Kidney epithelial cell (primary cell): ENCODE measurements at places on chromosomes 12 and 14.

GRCh38 chr14:76863724-76864407 lies 37.7 kb downstream of the LRRC74A start:
- no peak for DNase-seq

DNA sequence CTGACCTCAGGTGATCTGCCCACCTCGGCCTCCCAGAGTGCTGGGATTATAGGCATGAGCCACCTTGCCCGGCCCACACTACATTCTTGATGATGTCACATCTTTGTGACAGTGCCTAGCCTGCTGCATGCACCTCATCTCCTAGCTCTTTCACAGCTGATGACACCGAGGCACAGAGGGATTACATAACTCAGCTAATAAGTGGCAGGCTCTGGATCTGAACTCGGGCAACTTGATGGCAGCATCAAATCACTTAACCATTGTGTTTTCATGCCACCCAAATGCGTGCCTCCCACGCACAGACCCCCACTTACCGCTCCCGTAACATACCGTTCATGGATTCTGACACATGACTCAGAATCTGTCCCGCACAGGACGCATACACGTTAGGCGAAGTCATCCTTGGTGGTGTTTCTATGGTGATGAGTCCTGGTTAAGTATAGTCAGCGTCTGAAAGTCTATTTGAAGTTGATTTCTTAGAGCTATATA lies 7.4 kb downstream of the TMEM120B start:
- peak; percentile 90 for DNase-seq

- no peak for DNase-seq
These were observed 27.0 kb downstream of the CCDC85C start for GRCh38 chr14:99576761-99577705.

GRCh38 chr12:26734510-26735248 lies 98.3 kb downstream of the ITPR2 start:
- DNase-seq = no peak

DNA sequence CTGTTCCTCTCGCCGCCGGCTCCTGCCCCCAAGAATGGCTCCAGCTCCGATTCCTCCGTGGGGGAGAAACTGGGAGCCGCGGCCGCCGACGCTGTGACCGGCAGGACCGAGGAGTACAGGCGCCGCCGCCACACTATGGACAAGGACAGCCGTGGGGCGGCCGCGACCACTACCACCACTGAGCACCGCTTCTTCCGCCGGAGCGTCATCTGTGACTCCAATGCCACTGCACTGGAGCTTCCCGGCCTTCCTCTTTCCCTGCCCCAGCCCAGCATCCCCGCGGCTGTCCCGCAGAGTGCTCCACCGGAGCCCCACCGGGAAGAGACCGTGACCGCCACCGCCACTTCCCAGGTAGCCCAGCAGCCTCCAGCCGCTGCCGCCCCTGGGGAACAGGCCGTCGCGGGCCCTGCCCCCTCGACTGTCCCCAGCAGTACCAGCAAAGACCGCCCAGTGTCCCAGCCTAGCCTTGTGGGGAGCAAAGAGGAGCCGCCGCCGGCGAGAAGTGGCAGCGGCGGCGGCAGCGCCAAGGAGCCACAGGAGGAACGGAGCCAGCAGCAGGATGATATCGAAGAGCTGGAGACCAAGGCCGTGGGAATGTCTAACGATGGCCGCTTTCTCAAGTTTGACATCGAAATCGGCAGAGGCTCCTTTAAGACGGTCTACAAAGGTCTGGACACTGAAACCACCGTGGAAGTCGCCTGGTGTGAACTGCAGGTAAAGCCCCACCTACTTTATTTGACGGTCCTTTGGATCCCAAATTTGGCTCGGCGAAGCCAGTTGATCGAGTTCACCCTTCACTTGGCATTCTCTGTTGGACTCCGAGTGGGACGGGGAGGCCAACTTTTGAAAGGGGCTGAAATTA lies 1.5 kb downstream of the WNK1 start:
- no peak for DNase-seq

- peak; percentile 94 for DNase-seq
These were observed 29.7 kb upstream of the NR2C1 start for GRCh38 chr12:95102916-95103671.

DNA sequence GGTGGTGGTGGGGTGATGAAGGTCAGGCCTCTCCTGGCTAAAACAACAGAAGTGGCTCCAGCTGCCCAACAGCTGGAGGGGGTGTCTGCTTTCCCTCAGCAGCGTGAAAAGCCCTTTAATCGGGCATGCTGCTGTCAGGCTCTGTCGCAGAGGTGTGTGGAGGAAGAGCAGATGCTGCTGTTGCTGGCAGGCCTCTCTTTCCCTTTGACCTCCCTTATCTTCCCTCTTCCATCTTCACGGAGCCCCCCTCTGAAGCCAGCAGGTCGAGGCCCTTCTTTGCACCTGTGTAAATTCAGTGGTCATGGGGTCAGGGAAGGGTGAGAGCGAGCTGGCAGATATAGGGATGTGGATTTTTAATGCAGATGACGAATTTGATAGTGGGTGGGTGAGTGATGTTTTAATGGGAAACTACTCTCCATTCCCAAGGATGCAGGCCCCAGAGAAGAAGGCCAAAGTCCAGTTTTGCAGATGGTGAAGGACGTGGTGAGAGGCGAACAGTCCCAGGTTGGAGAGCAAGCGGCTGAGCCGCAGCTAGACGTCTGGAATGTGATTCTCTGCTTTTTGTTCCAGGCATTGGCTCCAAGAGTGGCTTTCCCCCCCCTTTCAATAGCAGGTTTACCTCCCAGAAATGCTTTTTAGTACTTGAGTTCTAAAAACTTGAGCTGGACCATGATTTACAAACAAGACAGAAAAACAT lies 64.0 kb downstream of the SMOC1 start:
- no peak for DNase-seq

DNA sequence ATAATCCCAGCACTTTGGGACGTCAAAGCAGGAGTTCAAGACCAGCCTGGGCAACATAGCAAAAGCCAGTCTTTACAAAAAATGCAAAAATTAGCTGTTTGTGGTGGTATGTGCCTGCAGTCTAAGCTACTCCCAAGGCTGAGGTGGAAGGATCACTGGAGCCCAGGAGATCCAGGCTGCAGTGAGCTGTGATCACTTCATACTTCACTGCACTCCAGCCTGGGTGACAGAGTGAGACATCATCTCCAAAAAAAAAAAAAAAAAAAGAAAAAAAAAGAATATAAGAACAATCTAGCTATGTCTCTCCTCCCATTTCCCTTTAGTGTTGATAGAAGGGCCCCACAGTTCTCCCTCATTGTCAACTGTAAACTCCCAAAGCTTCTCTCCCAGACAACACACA lies 3.5 kb upstream of the BCAT1 start:
- DNase-seq = no peak

DNA sequence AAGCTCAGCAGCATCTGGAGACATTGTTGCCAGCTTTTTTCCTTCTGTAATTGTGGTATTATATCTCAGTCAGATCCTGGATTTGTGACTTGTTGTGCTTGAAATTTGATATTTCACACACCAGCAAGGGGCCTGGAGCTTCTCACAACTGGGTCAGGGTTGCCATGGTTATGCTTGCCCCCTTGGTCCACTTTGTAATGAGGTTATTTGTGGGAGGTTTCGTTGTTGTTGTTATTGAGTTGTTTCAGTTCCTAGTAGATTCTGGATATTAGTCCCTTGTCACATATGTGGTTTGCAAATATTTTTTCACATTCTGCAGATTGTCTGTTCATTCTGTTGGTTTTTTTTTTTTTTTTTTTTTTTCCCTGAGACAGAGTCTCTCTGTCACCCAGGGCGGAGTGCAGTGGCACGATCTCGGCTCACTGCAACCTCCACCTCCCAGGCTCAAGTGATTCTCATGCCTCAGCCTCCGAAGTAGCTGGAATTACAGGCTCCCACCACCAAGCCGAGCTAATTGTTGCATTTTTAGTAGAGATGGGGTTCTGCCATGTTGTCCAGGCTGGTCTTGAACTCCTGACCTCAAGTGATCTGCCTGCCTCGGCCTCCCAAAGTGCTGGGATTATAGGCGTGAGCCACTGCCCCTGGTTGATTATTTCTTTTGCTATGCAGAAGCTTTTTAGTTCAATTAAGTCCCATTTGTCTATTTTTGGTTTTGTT lies 80.6 kb upstream of the ETV6 start:
- DNase-seq = no peak

- no peak for DNase-seq
These were observed 21.0 kb upstream of the MAP1LC3B2 start for GRCh38 chr12:116538076-116538591.

DNA sequence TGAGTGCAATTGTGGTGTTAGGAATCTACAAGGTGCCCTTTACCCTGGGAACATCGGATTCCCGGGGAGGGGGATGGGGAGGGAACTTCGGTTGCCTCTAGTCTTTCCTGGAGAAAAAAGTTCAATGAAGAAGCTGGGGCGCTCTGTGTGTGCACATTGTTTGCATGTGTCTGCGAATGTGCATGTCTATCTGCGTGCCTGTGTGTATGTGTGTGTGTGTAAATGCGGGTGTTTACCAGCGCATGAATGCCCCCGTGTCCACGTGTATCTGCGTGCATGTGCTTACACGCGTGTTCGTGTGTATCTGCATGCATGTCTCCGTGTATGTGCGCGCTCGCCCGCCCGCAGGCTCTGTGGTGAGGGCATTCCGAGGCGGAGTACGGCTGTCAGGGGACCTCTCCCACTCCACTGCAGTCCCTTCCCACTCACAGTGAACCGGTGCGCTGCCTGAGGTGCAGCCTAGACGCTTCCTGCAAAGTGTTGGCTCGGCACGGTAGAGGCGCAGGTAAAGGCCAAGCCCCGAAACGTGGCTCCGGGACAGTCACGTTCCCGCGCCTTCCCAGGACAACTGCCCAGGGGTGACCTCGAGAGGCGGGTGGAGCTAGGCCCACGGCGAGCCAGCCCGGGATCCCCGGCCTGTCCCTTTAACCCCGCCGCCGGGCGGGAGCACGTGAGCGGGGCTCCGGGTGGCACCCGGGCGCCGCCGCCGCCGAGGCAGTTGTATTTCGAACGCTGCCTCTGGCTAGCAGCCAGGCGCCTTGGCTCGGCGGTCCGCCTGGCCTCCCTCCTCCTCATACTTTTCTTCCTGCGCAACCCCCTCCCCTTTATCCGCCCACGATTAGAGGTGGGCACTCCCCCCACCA lies 539 bp upstream of the HMGA2 start:
- no peak for DNase-seq

GRCh38 chr12:80979251-80979650 lies 41.5 kb upstream of the LIN7A start:
- no peak for DNase-seq

DNA sequence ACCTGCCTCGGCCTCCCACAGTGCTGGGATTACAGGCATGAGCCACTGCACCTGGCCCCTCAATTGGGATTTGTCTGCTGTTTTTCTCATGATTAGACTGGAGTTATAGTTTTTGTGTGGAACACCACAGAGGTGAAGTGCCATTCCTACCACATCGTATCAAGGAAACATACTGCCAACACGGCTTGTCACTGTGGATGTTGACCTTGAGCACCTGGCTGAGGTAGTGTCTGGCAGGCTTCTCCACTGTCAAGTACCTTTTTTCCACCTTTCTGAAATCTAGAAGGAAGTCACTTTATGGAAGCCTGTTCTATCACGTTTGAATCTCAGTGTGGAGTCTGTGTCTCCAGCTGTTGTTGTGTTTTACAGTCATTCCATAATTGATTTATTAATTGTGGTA lies 21.4 kb upstream of the SEL1L start:
- no peak for DNase-seq

- peak; percentile 45 for DNase-seq
These were observed 281.0 kb upstream of the RGS6 start for GRCh38 chr14:71651228-71651627.

GRCh38 chr12:46164186-46164761 lies 104.6 kb downstream of the SLC38A1 start:
- DNase-seq = no peak

DNA sequence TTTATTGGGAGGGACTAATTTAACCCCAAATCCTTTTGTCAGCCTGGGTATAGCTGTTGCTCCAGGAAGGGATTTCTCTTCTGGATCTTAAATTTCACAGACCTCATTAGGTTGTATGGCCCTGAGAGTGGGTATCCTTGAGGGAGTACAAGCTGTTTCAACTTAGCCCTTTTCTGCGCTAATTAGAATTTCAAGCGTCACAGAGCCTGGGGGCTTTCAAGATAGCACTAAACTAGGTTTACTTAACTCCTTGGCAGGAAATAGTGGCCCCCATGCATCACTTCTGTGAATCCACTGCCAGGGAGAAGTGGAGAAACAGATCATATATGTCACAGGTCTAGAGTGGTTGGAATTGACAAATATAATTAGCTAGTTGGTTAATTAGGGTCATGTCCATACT lies 5.9 kb upstream of the PDE1B start:
- no peak for DNase-seq

DNA sequence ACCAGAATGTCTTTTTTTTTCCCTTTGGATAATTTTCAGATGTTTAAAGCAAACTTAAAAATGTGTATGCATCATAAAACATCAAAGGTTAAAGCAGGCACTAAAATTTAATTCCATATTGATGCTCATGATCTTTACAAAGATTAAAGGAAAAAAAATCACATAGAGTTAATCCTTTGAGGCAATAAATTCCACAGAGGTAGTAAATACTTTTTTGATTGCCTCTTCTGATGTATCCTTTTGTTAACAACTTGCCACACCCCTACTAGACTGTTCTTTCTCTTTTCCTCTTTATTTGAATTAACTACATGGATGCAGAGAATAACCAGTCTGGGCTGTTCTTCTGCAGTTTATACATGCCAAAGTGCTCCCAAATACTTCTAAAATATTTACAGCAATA lies 45.2 kb upstream of the KCNJ8 start:
- DNase-seq = no peak

DNA sequence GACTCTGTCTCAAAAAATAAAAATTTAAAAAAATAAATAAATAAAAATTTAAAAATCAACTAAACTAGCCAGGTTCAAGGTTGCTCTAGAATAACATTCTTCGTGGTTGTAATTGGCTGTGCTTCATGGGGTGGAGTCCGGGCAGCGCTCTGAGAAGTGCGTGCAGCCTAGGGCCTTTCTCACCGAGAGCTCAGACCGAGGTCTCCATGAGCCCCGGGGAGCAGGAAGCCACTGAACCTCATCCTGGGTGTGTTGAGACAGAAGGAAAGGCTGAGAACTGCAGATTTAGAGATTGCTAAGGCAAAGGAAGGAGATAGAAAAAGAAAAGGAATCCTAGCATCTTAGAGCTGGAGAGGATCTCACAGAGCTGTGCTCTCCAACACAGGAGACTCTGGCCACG lies 14.7 kb downstream of the P2RX4 start:
- DNase-seq = no peak

GRCh38 chr12:65868878-65869277 lies 44.6 kb downstream of the HMGA2 start:
- no peak for DNase-seq

DNA sequence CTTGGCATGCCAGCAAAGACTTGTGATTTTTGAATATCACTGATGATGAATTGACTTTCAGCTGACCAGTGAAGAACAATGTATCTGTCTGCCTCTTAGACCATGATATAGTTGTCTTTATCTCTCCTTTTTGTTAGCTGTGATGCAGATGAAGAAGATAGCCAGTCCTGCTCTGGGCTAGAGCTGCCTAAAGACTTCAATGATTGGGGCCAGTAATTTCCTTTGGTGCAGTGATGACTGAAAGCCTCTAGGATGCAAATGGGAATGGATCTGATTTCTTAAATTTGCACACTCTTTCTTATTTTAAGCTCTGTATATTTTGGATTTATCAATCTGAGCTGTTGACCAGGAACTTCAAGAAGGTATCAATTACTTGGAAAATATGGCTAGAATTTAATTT lies at the start of gene TAS2R9:
Gene TAS2R9 (minus strand): TSS at position 101 of the 400 bp plus-strand sequence. CDS start 93 bp downstream, at position 8.
- no peak for DNase-seq

GRCh38 chr14:51535443-51536044 lies 116.2 kb upstream of the FRMD6 start:
- no peak for DNase-seq
